Ascending aorta (tissue), 2 donors: ENCODE measurements at places on chromosomes 3 and 15. TPM values are rescaled to one million over a fixed set of nuclear protein-coding genes. Genes with fewer than 3 reads are reported as not detected.

Gene MESP1
- 0.85 TPM for total RNA-seq

Gene SI
- not detected for total RNA-seq

Gene NRG4
- not detected for total RNA-seq

Gene SAMD7
- total RNA-seq, result not detected

Gene SPATA12
- not detected for total RNA-seq

Gene MOBP
- not detected for total RNA-seq

Gene SOX14
- total RNA-seq, result not detected

Gene CCDC39
- total RNA-seq, result not detected

Gene GPR149
- total RNA-seq, result not detected

Gene SLC51A
- not detected for total RNA-seq

Gene MYZAP
- total RNA-seq, result 7.6 TPM

Gene ZNF148
- 10.0 TPM for total RNA-seq
